Activated naive CD8-positive, alpha-beta T cell treated with anti-CD3 and anti-CD28 coated beads, Interleukin-2, amount 10 ng/mL, durations not matched to agents 7 days and 5 days (primary cell): ENCODE measurements at places on chromosomes 7 and 10. TPM values are rescaled to one million over a fixed set of nuclear protein-coding genes. Genes with fewer than 3 reads are reported as not detected.

GRCh38 chr7:23332193-23332592 is 33.1 kb downstream of the MALSU1 start:
- no peak for DNase-seq

- no peak for DNase-seq
Observed at GRCh38 chr7:107125475-107125874, 43.3 kb upstream of the HBP1 start.

DNA sequence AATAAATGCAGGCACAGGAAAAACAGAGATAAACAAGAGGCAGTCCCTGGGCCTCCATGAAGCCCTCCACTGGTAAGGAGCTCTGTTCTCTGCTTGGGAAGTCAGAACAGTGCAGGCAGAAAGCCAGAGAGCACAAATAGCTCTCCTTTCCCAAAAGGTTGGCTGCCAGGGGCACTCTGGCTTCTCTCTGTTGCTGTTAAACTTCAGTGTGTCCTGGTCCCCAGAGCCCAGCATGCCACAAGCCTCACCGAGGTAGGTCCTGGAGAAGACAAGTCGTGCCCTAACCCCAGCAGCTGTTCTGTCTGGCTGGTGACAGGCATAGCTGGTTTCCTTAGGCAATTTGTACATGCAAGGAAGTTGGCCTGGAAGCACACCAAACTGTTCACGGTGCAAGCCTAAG is 17.3 kb downstream of the SLC16A12 start:
- no peak for DNase-seq

DNA sequence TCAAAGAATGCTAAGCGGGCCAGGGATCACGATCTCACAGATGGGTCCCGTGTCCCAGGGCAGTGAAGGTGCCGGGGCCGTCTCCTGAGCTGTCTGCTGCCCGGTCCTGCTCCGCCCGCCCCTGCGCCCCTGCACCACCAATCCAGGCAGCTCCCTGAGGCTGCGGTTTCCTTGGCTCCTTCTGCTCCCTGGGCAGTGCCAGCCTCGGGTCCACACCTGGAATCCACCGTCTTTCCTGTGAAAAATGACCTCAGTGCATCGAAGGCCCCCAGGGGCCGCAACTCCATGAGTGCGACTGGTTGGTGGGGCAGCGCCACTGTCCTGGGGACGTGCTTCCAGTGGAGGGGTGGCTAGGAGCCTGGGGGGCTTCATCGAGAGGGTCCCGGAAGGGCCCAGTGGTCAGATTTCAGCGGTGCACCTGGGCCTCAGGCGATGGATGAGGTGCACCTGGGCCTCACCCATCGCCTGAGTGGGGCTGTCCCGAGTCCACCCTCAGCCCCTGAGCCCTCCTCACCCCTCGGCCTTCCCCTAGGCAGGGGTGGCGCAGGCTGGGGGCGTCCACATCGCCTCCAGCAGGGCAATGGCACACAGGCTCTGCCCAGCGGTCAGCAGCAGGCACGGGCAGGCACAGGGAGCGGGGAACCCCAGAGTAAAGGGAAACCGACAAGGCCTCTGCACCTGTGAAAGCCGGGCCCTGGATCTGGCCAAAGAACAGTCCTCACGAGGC is 27.2 kb downstream of the ADGRA1 start:
- DNase-seq = peak; percentile 17

Gene CALHM3
- 0.17 TPM for total RNA-seq
